ENCODE measurements at places on chromosomes 2 and 18.

DNA sequence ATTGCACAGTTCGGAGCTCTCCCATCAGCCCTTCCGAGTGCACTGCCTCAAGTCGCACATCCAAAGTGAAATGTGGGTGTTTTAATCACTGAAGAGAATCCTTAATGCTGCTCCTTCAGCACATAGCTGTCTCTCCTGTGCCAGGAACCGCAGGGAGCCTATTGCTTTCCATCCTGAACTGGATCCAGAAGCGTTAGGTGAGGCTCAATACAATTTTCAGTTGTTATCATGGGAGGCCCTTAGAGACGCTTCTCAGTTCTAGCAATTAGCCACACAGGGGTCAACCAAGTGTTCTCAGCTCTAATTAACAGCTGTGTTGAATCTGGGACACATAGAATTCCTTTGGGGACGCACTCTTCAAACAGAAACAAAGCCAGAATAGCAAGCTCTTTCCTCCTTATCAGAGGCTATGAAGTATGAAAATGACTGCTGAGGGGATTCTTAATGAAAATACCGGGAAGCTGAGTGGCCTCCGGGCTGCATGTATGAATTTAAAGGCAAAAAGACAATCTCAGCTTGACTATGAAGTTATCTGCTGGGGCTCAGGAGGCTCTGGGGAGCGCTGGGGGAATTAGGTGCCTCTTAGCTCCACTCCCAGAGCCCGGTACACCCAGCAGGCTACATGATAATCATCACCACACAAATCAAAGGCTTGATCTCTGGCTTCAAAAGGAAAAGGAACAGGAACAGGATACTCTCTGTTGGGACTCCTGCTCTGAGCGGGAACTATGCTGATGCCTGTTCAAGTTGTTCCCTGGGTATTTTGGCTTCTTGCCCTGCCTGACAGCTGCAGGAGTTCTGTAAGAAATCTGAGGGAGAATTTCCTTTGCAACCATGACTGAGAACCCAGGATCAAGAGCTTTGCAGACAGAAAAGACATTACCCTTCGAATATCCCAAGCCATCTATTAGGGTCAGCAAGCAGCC is 55.4 kb upstream of the NCOA1 start:
- no peak for DNase-seq

DNA sequence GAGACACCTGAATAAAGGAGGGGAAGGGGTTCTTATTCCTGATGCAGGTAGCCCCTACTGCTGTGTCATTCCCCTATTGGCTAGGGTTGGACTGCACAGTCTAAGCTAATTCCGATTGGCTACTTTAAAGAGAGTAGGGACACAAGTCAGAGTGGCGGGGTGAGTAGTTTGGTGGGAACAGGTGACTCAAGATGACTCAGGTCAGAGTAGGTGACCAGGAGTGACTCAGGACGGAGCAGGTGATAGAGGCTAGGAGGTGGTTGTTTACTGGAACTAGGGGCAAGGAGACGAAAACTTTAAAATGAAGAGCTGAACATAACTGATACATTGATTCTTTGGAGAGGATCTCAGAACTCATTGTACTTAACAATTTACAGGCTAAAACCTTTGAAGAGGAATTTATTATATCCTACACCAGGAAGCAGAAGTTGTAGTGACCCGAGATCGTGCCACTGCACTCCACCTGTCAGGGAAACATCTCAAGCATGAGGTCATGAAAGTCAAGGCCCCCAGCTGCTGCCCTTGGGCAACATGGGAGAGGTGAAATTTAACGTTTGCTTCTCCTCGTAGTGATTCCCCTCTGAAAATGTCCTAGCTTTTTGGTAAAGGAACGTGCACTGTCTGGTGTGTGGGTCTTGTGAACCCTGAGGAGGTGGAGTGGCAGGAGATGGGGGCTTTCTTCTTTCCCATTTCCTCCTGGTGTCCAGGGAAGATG is 4.5 kb upstream of the CYP27A1 start:
- DNase-seq, result no peak

- no peak for DNase-seq
Measured at GRCh38 chr18:70683263-70683662, 394.4 kb downstream of the SOCS6 start.

DNA sequence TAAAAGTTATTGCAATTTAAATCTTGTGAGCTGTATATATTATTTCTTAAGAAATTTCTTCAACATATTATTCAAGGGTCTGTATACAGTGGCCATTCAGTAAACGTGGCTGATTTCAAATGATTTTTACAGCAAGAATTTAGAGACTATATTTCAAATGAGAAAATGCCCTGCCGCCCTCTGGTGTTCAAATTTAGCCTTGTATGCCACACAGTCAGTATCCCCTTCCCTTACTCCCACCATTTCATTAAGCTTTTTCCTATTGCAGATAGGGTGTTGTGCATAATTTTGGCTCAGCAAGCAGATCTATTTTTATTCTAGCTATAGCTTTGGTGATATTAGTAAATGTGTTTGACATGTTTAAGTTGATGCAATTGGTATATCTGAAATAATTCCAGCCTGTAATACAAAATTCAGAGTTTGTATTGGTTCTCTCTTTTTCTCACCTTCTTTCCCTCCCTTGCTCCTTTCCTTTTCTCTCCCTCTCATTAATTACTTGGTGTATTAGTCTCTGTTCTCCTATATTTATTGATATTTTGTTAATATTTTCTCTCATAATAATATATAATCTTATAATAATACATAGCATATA is 22.8 kb upstream of the SCN7A start:
- DNase-seq, result no peak

GRCh38 chr18:54033052-54033451 is 191.4 kb downstream of the MBD2 start:
- no peak for DNase-seq

GRCh38 chr2:126495189-126495588 is 160.8 kb upstream of the GYPC start:
- DNase-seq, result no peak

DNA sequence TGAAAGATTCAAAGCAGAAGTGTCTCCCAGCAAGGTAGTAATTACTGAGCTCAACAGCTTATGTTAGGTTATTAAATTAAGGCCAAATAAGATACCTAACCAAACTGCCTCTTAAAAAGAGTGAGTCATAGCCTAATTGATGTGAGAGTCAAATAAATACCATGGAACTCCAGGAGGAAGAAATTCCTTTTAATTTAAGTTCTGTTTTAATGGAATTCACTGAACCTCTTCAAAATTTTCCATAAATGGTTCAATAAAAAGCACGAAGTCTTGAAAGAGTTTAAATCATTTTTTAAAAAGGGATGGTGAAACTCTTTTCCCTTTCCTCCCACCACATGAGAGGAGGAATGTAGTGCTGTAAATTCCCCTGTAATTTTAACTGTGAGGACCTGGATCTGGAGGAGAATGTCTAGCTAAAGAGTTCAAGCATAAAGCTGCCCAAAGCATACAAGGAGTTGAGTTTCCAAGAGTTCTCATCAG is 180.8 kb upstream of the MMADHC start:
- DNase-seq, result no peak

- no peak for DNase-seq
Measured at GRCh38 chr2:28325173-28325566, 67.5 kb upstream of the FOSL2 start.

- DNase-seq, result no peak
Measured at GRCh38 chr2:204748286-204748685, 203.0 kb downstream of the PARD3B start.

DNA sequence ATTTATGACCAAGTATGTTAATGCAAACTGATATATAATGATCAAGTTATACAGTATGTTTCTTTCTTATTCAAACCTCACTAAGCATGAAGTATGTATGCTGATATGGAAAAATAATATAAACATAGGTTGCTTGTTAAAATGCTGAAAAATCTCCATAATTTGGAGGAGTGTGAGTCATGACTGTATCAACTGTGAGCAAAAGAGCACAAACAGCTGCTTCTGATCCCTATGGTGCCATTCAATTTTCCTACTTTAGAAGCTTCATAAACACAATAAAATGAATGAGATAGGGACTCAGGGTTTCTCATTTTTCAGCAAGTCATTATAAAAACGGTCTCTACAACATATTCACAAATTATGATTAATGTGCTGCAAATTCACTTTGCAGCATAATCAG is 129.9 kb upstream of the TFPI start:
- DNase-seq, result no peak

GRCh38 chr2:236284208-236284607 is 20.0 kb upstream of the ASB18 start:
- DNase-seq, result no peak

DNA sequence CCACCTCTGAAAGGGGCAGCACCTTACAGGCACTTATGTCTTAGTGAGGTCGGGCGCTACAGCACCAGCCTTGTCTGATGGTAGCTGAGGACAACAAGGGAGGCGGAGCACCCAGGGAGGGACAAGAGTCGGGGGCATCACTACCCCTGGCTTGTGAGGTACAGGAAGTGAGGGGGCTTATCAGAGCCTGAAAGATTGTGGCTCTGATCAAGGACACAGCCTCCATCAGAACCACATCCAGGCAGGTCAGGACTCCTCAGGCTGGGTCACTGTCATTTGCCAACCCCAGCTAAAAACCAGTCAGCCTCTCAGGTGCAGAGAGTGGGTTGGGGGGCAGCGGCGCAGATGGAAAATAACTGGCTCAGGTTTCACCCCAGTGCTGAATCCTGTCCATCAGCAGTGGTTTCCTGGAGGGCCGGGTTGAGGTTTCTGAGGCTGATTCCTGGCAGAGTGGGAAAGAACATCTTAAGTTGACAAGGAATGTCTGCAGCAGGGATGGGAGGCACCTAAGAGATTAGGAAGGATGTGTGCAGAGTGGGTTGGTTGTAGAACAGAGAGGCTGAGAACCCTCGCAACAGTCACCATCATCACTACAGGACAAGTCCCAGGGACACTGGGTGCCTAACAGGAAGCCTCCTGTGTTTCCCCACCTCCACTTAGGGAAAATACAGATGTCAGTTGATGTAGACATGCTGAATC is 45.3 kb downstream of the FBLN7 start:
- no peak for DNase-seq
